ENCODE measurements at places on chromosomes 2 and 18.

DNA sequence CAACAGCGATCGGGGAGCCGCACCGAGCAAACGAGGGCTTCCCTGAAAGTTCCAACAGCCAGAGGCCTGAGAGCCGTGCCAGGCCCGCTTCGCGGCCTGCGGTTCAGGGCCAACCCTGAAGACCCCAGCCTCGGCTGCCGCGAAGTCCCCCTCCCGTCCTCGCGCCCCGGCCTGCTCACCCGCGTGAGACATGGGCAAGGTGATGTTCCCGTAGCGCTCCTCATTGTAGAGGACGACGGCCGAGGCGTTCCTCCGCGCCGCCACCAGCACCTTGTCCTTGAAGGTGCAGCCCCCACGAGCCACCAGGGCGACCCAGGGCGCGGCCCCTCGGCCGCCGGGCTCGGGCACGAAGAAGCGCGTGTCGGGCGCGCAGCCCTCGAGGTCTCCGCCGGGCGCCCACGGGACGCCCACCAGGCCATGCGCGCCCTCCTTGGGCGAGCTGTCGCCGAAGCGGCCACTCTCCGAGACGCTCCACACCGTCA is 510 bp downstream of the RNF149 start:
- H3K27me3 ChIP-seq, result peaks cover 5% of the 10 kb centered on the region
- H3K36me3 ChIP-seq, result peaks cover 28% of the 10 kb centered on the region
- peaks cover 42% of the 10 kb centered on the region for H3K4me1 ChIP-seq
- H3K27ac ChIP-seq, result no peak overlapping the region
- peak; percentile 35 for DNase-seq

DNA sequence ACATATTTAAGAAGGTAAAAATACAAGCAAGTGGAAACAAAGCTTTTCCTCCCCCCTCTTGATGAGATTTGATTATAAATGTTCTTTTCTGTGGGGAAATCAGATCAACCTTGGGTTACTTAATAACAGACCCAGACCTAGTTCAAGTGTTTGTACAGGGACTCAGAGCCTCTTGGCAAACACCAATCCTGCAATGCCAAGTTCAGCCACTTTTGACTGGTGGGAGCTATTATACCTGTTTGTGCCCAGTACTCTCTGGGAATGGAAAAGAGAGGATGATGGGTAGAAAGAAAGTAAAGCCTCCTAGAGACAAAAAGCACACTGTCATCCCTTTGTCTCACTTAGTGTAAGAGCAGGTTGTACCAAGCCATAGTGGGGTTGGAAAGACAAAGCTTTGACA is 63.8 kb upstream of the EPHA4 start:
- no peaks in the 10 kb centered on the region for H3K36me3 ChIP-seq
- H3K27ac ChIP-seq, result no peak overlapping the region
- H3K4me3 ChIP-seq, result no peak overlapping the region
- H3K4me1 ChIP-seq, result no peaks in the 10 kb centered on the region

- H3K4me1 ChIP-seq, result no peaks in the 10 kb centered on the region
- no peak overlapping the region for H3K27ac ChIP-seq
- H3K36me3 ChIP-seq, result no peaks in the 10 kb centered on the region
- H3K27me3 ChIP-seq, result peaks cover 19% of the 10 kb centered on the region
- no peak for DNase-seq
Measured at GRCh38 chr2:136399667-136400289, 281.8 kb upstream of the CXCR4 start.

DNA sequence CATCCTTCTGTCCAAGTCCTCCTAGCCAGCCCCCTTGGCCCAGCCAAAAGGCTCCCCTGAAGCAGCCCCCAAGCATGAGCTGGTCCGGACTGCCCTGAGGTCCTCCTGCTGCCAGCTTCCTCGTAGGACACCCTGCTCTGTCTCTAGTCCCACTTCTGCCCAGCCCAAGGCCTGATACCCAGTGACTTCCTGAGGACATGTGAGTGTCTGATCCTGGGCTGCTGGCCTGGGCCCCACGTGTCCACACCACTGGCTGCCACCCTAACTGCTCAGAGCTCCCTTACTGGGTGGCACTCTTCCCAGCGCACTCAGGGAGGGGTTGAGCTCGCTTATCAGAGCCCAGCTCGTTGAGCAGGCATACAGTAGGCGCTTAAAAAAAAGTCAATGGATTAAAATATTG is 34.4 kb upstream of the PDIA6 start:
- no peaks in the 10 kb centered on the region for H3K4me1 ChIP-seq
- H3K4me3 ChIP-seq, result no peak overlapping the region
- no peaks in the 10 kb centered on the region for H3K36me3 ChIP-seq
- no peak overlapping the region for H3K27ac ChIP-seq

- H3K27ac ChIP-seq, result no peak overlapping the region
- no peaks in the 10 kb centered on the region for H3K4me1 ChIP-seq
- peaks cover 29% of the 10 kb centered on the region for H3K36me3 ChIP-seq
- no peak for DNase-seq
- no peak overlapping the region for H3K4me3 ChIP-seq
Measured at GRCh38 chr2:227491386-227491785, 19.4 kb downstream of the AGFG1 start.

DNA sequence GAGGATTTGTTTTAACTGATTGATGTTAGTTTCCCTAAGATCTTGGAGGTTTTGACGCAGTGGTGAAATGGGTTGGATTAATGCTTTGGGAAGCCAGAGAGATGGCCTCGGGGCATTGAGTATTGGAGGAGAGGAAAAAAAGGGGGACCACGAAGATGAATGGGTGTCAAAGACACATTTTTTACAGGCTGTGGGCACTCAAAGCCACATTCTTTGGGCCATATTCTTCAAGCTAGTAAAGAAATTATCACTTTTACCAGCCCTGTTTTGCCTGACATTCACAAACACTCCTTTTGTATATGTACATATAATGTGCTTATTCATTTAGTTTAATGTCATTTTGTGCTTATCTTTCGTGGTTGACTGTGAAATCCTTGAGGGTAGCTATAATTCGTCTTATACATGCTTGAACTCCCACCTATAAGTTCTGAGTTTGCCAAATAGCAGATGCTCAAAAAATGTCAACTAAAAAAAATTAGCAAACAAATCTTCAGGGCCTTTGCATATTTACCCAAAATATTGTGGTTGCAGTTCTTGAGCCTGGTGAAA is 146.3 kb downstream of the ARL6IP6 start:
- H3K36me3 ChIP-seq, result peaks cover 9% of the 10 kb centered on the region
- no peak overlapping the region for H3K4me3 ChIP-seq
- H3K4me1 ChIP-seq, result peaks cover 16% of the 10 kb centered on the region
- H3K27ac ChIP-seq, result no peak overlapping the region
- DNase-seq, result no peak
- H3K27me3 ChIP-seq, result no peaks in the 10 kb centered on the region

- peak overlapping the region; percentile 60 for H3K27ac ChIP-seq
- peak; percentile 21 for DNase-seq
- H3K4me1 ChIP-seq, result peaks cover 54% of the 10 kb centered on the region
- no peak overlapping the region for H3K4me3 ChIP-seq
- H3K27me3 ChIP-seq, result peaks cover 16% of the 10 kb centered on the region
Measured at GRCh38 chr18:48073211-48073930, 142.9 kb upstream of the SMAD2 start.

DNA sequence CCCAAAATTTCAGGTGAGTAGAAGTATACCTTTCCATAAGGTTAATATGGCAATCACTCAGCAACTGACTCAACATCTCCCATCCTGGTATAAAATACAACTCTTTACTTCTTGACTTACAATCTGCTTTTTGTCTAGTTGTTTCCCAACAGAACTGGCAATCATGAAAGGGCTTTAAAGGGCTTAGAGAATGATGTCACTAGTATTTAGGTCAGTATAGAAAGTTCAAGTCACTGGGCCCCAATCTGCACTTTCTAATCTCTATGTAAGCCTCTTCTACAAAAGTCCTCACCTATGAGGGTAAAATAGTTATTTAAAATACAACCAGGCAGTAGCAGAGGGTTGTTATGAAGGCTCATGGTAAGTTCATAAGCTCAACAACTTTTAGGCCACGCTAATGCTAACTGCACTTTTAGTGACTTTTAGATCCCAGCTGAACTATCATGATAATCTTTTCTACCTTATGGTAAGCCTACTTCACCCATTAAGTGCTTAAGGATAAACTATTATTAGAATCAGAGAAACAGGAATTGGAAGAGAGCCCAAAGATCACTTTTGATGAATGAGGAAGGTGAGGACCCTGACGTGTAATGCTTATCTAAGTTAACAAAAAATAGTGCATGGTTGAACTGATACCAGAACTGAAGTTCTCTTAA is 79.6 kb downstream of the GORASP2 start:
- no peaks in the 10 kb centered on the region for H3K4me1 ChIP-seq
- peaks cover 63% of the 10 kb centered on the region for H3K36me3 ChIP-seq
- DNase-seq, result no peak
- H3K4me3 ChIP-seq, result no peak overlapping the region

GRCh38 chr2:144671695-144672455 is 152.0 kb upstream of the ZEB2 start:
- peaks cover 3% of the 10 kb centered on the region for H3K27me3 ChIP-seq
- H3K4me1 ChIP-seq, result peaks cover 3% of the 10 kb centered on the region
- DNase-seq, result no peak
- peak overlapping the region; percentile 1 for H3K27ac ChIP-seq

DNA sequence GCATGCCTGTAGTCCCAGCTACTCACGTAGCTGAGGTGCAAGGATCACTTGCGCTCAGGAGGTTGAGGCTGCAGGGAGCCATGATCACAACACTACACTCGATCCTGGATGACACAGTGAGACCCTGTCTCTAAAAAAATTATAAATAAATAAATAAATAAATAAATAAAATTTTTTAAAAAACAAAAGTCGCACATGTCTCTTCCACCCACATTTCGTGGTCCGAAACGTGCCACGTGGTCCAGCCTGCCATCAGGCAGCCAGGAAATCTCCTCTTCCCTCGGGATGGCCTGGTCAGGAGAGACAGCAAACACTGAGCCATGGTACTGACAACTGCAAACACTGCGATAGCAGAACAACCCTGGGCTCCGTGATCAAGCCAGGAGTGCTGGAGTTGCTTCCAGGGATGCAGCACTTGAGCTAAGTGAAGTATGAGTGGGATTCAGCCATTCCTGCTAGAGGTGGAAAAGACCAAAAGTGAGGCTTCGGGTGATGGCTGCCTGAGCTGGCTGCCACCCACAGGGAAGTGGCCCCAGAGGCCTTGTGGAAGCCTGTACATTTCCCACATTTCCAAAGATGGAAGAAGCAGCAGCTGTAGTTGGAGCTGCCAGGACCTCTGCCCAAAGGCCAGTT is 193.1 kb downstream of the SMAD2 start:
- no peaks in the 10 kb centered on the region for H3K36me3 ChIP-seq
- peaks cover 7% of the 10 kb centered on the region for H3K4me1 ChIP-seq
- peaks cover 53% of the 10 kb centered on the region for H3K27me3 ChIP-seq

- peaks cover 50% of the 10 kb centered on the region for H3K4me1 ChIP-seq
- H3K27ac ChIP-seq, result no peak overlapping the region
- H3K4me3 ChIP-seq, result no peak overlapping the region
- H3K27me3 ChIP-seq, result peaks cover 15% of the 10 kb centered on the region
- DNase-seq, result no peak
Measured at GRCh38 chr18:57776767-57777166, 26.3 kb downstream of the ATP8B1 start.

GRCh38 chr2:158618891-158619490 is 162.2 kb downstream of the PKP4 start:
- no peaks in the 10 kb centered on the region for H3K27me3 ChIP-seq
- peaks cover 41% of the 10 kb centered on the region for H3K36me3 ChIP-seq
- H3K4me1 ChIP-seq, result no peaks in the 10 kb centered on the region
- DNase-seq, result no peak

GRCh38 chr2:210443527-210443926 is 33.0 kb downstream of the LANCL1 start:
- no peak overlapping the region for H3K4me3 ChIP-seq
- no peak overlapping the region for H3K27ac ChIP-seq
- no peak for DNase-seq
- H3K4me1 ChIP-seq, result peaks cover 8% of the 10 kb centered on the region

DNA sequence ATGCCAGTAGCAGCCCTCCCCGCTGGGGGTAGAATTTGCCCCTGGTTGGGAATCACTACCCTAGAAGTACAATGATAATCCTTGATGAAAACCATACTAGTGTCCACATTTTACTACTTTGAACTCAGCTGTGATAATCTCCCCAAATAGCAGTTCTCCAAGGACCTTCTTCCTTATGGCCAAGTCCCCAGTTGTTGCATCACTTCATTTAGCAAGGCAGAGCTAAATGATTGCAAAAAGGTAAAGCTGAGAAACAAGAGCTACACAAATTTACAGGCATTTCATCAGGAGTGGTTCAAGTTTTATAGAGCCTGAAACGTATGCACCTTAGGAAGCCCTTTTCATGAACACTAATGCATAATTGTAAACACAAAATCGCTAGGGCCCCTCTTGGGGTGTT is 44.9 kb upstream of the REL start:
- H3K27me3 ChIP-seq, result peaks cover 10% of the 10 kb centered on the region
- no peak overlapping the region for H3K4me3 ChIP-seq
- no peak for DNase-seq

DNA sequence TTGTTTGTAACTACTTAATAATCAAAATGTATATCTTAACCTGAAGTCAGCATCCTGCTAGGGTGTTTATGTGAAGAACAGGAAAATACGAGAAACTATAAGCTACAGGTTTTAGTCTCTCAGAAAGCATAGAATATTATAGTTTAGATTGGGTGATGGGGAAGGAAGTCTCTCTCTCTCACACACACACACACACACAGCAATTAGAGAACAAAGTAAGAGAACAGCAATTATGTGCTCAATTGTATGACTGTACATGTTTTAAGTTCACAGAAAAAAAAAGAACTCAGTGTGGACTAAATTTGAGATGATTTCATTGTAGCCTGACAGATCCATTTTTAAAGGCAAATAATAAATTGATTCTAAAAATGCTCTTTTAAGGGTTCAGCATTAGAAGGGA is 94.3 kb upstream of the ZNF516 start:
- peak overlapping the region; percentile 72 for H3K4me3 ChIP-seq
- peaks cover 24% of the 10 kb centered on the region for H3K27me3 ChIP-seq
- H3K36me3 ChIP-seq, result no peaks in the 10 kb centered on the region
- DNase-seq, result no peak
- peaks cover 52% of the 10 kb centered on the region for H3K4me1 ChIP-seq

DNA sequence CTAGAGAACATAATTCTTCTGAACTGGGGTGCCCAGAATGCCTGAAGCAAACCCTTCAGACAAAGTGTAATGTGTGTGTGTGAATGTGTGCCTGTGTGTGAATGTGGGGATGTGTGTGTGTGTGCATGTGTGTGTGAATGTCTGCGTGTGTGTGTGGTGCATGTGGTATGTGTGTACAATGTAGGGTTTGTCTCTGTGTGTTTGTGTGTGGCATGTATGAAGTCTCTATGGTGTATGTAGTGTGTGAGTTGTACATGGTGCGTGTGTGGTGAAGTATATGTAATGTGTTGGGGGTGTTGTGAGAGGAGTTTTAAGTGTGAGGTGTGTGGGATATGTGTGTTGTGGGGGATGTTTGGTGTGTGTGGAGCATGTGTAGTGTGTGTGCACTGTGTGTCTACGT is 129.3 kb upstream of the SOX11 start:
- H3K36me3 ChIP-seq, result peaks cover 8% of the 10 kb centered on the region
- no peak overlapping the region for H3K4me3 ChIP-seq
- no peak for DNase-seq

DNA sequence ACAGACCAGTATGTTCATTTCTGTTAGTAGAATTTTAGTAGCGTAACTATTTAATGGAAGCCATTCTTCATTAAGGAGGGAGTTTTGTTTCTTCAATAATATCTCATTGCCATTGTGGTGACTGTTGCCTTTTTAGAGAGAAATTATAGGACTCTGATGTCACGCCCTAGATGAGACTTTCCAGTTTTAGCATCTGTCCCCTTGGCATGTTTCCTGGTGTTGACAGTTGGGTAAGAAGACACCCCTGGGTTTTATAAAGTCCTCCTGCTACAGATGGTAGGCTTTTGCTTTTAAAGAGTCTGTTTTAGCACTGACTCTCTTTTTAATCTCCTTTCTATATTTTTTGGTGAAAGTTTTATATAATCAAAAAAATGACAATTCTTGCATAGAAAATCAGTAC is 41.9 kb downstream of the KCNJ3 start:
- no peaks in the 10 kb centered on the region for H3K36me3 ChIP-seq
- no peak overlapping the region for H3K4me3 ChIP-seq
- no peak overlapping the region for H3K27ac ChIP-seq
- no peaks in the 10 kb centered on the region for H3K27me3 ChIP-seq
- H3K4me1 ChIP-seq, result peaks cover 11% of the 10 kb centered on the region
- DNase-seq, result no peak

Data from nephron progenitor cell (in vitro differentiated cells).